CD4-positive, alpha-beta T cell treated with Interleukin-15 for 1 hour (primary cell): ENCODE measurements at places on chromosomes 16 and 17.

DNA sequence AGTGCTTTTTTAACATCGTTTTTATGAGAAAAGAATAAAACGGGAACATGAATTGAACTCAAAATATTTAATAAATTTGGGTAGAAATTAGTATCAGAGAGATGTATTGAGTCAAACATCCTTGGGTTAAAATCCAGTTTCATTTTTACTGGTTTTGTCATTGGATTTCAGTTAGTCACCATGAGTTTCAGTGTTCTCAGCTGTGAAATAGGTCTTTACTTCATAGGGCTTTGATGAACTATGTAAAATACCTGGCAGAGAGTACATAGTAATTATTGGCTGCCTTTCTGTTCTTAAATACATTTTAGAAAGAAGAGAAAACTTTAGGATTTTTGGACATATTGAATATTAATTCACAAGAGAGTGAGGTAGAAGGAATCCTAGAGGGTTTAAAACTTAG lies 105.8 kb downstream of the TANC2 start:
- DNase-seq, result no peak

GRCh38 chr17:48722201-48722907 lies at the start of gene PRAC1:
TSS of gene PRAC1 (minus strand) at chr17:48722518. CDS start at chr17:48722392, 126 bp downstream.
- DNase-seq, result no peak

DNA sequence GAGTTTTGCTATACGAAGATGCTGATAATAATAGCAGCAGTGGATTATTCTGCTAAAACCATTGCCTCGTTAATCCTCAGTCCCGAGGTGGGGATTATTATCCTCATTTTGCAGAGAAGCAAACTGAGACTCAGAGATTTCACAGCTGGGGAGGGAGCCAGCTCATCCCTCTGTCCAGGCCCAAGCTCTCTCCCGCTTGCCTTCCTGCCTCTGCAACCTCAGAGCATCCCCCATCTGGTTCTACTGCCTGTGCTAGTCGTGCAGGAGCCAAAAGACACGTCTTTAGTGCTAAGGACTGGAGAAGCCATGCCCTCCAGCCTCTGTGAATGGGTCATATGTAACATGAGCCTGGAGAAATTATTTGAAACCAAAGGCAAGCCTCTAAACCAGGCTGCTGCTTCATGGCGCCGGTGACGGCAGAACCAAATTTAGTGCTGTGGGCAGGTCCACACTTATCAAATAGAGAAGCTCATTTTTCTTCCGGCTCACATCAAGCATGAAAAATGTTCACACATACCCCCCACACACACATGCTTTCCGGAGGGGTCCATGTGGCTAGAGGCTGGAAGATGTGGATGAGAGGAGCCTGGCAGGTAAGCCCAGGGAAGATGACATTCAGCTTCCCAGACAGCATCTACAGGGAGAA lies 13.5 kb downstream of the MAPT start:
- no peak for DNase-seq

DNA sequence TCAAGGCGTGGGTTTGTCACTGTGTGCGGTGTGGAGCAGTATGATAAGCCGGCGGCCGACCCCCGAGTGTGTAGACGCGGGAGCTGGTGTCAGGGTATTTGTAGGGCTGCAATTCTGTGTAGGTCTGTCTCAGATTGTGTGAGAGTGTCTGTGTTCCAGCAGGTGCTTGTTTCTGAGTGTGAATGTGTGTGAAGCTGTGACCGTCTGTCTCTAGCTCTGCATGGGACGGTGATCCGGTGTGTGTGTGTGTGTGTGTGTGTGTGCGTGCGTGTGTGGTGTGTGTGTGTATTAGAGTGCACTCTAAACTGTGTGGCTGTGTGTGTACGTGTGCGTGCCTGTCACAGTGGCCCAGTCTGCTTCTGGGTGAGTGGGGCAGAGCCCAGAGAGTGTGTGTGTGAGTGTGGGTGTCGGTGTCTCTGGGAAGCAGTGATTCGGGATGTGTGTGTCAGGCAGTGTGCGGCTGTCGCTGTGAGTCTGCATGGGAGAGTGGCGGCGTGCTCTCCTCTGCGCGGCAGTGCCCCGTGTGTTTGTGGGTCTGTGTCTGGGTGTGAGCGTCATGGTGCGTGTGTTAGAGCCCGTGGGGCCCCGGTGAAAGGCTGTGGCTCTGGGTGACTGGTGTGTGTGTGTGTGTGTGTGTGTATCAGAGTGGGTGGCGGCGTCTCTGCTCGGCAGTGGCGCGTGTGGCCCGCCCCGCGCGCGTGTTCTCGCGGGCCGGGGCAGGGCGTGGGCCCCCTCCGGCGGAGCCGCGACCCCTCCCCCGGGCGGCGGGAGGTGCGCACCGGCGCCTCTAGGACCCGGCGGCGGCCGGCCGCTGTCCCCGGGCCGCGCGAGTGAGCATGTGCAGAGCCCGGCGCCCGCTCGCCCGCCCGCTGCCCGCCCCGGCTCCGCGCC lies at the start of gene WSCD1:
Gene WSCD1, plus strand, starts transcription at position 841 of the 891 bp plus-strand sequence. CDS start 10,280 bp downstream, outside the sequence.
- no peak for DNase-seq

DNA sequence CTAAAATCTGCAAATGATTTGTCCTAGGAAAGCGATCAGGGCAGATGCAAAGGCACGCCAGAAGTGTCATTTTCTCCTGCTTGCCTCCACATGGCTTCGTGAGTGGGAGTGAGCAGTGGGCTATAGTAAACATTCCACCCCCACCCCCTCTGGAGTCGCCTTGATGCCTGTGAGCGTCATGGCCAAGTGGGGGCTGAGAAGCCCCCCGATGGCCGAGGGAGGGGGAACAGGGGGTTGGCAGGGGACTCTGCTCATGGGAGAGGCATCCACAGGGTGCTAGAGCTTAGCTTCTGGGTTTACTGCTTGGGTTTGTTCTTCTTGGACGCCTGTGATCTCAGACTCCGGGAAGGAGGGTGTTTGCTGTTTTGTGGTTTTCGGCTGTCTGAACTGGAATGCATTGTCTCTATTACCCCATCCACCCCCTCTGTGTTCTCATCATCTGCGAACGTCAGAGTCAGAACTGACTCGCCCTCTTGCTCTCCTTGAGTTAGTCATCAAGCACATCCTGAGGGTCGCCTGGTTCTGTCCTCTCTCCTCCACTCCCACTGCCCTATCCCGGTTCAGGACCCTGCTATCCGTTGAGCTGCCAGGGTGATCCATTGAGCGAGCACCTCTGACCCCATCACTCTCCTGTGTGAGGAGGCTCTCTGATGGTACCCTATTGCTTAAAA lies 15.4 kb downstream of the TNS4 start:
- no peak for DNase-seq

- no peak for DNase-seq
Measured at GRCh38 chr17:62672957-62673356, 45.5 kb downstream of the MRC2 start.

DNA sequence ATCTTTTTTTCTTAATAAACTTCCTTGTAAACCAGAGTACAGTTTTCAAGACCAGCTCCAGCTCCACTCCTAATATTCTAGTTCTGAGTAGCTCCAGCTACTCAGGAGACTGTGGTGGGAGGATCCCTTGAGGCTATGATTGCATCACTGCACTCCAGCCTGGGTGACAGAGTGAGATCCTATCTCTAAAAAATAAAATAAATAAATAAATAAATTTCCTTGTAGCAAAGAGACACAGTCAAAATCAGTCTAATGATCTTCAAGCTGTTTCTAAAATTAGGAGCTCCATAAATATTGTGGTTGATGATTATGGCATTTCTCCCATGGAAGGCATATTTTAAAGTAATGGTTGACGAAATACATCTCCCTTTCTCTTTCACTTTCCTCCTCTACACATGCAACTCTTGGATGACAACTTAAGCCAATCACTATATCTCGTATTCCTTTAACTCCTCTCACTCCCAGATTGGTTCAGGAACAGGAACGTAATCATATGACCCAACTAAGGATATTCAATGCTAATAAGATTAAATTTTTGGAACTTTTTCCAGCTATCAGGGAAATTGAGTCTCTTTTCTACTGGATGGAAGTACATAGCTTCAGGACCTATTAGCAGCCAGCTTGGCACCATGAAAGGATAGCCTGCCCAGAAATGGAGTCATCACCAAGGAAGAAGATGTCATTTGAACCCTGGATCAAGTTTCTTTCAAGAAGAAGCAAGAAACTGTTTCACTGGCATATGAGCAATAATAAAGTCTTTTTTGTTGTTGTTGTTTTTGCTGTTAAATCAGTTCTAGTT lies 42.1 kb upstream of the TAOK1 start:
- DNase-seq, result no peak
